Esophagus squamous epithelium (tissue), 5 donors: ENCODE measurements at places on chromosomes 7 and 10. TPM values are rescaled to one million over a fixed set of nuclear protein-coding genes. Genes with fewer than 3 reads are reported as not detected.

DNA sequence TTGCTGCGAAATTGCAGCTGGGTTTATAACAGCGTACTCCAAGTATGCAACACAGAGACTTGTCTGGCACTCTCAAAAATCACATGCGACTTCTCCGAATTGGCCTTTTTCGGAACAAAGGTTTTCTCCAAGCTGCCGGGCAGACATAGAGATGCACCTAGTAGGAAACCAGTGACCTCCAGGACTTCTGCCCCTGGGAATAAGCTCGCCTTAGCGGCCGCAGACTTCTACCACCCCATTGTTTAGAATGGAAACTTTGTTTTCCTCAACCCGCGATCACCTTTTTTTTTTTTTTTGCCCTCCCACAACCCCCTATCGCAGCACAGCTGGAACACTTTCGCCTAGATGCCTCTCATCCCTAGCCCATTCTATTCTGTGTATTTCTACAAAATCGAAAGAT, 4.9 kb upstream of the HOXA10 start:
- no peak for DNase-seq

DNA sequence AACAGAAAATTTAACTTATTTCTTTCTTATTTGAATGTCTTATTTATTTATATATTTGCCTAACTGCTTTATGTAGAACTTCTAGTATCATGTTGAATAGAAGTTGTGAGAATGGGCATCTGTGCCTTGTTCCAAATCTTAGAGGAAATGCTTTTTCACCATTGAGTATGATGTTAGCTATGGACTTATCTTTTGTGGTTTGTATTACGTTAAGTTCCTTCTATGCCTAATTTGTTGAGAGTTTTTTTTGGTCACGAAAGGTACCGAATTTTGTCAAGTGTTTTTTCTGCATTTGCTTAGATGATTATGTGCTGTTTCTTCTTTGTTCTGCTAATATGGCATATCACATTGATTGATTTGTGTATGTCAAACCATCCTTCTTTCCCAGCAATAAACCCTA, 161.0 kb upstream of the TRIM24 start:
- DNase-seq, result no peak

GRCh38 chr10:92011560-92012214, 88.1 kb downstream of the BTAF1 start:
- no peak for DNase-seq

DNA sequence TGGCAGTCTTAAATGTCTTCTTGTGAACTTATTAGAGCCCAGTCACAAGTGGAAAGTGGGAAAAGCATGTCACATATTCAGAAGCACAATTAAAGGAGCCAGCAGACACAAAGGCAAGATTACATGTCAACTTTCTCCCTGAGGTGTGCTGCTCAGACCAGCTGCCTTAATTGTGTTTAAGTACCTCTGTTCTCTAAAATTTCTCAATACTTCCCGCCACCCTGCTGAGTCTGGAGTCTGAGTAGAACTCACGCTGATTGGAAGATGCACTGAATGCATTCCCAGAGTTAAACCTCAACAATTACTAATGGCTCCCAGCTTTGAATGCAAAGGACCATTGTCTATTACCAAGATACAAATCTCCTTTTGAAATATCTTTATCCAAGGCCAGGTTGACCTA, 166.4 kb upstream of the COBL start:
- DNase-seq, result no peak

The CPA5 gene
- not detected for total RNA-seq

DNA sequence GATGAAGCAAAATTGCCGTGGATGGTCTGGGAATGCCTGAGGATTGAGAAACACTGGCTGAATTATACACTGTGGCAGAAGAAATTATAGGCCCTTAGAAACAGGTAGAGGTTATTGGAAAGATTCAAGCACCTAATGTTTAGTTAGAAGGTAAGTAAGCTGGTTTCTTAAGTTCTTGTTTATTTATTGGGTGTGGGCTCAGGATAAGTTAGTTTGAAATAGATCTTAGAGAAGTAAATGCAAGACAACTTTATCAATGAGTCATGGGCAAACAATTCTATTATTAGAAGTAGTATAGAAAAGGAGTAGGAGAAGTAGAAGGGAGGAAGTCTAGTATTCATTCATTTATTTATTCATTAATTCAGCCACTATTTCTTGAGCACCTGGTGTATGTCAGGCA, 96.5 kb downstream of the KAT6B start:
- DNase-seq, result no peak

DNA sequence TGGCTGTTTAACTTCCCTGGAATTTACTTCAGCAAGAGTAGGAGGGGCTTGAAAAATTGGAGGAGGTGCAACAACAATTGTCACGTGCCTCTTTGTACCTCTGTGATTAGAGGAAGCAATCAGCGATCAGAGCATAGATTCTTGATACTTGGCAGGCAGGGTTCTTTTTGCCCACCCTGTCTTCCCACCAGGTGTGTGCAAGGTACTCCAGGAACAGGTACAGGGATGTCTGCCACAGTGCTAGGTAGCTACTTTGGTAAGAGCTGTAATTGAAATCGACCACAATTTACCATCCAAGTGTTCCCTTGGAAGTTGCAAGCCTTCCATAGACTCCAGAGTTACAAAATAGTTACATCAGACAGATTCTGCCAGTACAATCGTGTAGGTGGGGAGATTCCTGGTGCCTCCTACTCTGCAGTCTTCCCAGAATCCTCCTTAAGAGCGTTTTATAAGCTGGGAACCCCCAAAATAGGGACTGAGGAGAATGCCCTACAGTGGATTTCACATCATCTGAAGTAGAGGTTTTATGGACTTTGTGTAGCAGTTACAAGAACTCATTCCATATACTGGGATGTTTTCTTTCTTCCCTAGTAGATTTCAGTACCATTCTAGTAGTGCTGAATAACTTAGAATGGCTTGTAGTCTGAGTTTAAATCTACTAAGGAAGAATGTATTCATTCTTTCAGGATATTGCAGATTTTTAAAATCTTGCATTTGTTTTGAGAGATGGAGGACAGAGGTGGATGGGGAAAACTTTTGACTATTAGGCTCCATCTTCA, 101.9 kb downstream of the EXOC4 start:
- DNase-seq, result no peak

DNA sequence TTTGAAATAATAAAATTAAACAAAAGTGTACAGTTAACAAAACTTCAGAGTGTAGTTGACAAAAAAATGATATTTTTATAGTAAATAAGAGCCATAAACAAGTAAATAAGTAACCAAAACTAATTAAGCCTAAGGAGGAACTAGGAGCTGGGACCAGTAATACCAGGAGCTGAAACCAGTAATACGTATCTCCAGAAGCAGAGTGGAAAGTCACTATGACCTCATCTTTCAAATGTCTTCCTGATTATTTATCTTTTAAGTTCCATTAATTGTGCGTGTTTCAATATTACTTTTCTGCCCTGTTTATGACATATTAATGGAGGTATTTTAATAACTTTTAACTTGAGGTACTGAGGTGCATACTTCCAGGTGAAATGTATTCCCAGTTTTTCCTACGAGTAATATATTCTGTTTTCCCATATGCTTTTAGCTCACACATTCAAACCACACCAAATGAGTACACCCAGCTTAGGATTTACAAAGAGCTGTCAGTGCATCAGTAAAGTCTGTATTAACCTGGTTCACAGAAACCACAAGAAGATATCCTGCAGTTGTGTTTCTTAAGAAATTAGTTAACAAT, 283.7 kb upstream of the HGF start:
- no peak for DNase-seq

- DNase-seq, result no peak
These were observed 15.3 kb downstream of the OGDH start for GRCh38 chr7:44621750-44622103.

DNA sequence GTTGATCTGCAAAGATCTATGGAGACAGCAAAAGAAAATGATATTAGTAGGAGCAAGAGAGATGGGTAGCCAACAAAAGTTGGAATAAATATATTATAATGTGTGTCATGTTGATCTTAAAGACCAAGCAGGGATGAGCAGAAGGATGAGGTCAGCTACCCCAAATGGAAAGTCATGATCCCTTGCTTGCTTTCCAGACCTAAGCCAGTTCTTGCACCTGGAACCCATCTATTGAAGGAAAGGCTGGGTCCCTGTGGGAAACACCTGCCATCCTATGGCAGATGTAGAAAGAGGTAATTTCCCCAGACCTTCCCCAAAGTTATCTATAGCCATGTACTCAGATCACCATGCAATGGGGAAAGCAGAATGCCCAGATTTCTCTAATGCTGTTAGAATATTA, 52.5 kb downstream of the LYZL2 start:
- no peak for DNase-seq

The GIMAP1 gene
- total RNA-seq, result 9.3 TPM

The MYH16 gene
- total RNA-seq, result not detected

The PARD3 gene
- 79.9 TPM for total RNA-seq

The DYDC2 gene
- total RNA-seq, result not detected

The COL13A1 gene
- total RNA-seq, result 2.0 TPM

- DNase-seq, result no peak
These were observed 129.2 kb downstream of the CD36 start for GRCh38 chr7:80767654-80768053.

The ZNF117 gene
- total RNA-seq, result 17.3 TPM

The UPK3B gene
- total RNA-seq, result 34.3 TPM

- DNase-seq, result no peak
These were observed 171.9 kb downstream of the ARID5B start for GRCh38 chr10:62073429-62073828.

The KIF11 gene
- 7.4 TPM for total RNA-seq

- DNase-seq, result no peak
These were observed 8.2 kb downstream of the YME1L1 start for GRCh38 chr10:27145937-27146336.

- no peak for DNase-seq
These were observed 4.1 kb upstream of the PRSS1 start for GRCh38 chr7:142745091-142745635.

GRCh38 chr10:30055226-30055662, 4.1 kb downstream of the JCAD start:
- DNase-seq, result no peak

The ELN gene
- total RNA-seq, result 8.9 TPM

- no peak for DNase-seq
These were observed 13.4 kb upstream of the PRF1 start for GRCh38 chr10:70615784-70616522.

GRCh38 chr10:59126261-59126660, 50.2 kb upstream of the PHYHIPL start:
- DNase-seq, result no peak

The OPN1SW gene
- total RNA-seq, result not detected

- no peak for DNase-seq
These were observed 23.1 kb downstream of the KIF5B start for GRCh38 chr10:32033171-32033570.

DNA sequence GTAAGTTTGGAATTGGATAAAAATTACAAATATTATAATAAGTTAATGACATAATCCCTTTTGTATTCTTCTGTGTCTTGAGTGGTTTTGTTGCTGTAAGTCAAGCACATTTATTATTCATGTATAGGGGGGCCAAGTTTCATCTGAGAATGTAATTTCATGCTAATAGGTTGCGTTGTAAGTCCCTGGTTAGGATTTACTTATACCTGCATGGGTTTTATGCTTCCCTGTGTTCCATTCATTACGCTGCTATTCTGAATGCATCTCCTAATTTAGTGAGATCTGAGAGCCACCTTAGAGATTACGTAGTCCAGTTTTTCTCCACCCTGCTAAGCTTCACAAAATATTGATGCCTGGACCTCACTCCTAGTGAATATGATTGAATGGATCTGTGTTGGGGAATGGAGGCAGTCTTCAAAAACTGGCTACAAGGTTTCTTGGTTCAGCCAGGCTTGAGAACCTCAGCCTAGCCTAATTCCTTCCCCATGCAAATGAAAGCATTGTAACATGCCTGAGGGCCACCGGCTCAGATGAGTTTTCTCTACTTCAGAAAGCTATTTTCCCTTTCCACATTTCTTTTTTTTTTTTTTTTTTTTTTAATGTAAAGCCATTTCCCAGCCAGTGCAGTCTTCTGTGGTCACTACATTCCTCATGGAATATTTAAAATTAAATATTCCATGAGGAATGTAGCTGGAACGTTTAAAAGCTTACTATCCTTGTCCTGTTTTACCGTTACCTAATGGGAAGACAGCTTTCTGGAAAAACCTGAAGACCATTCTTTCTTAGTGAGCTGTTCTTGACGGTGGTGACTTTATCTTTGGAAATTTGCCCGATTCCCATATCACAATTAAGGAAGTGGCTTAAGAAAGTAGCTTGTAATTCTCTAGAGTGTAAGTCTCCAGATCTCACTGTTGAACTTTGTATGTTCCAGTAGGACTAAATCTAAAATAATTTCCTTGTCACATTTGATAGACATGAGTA, 16.0 kb downstream of the PAPSS2 start:
- DNase-seq, result no peak

DNA sequence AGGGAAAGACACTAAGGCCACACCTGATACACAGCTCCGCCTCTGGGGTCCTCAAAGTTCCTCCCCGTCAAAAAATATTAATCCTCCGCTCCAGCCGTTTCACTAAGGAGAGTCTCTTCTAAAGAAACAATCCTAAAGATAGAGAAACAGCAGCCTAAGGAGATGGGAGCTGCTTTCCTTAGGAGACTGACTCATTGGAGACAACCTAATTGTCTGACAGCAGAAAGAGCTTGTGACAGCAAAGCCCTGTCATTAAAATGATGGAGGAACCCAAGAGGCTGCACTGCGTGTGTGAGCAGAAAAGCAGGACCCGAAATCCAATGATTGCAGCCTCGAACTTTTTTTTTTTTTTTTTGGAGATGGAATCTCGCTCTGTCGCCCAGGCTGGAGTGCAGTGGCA, 44.0 kb upstream of the TNRC18 start:
- DNase-seq, result no peak

GRCh38 chr7:132458729-132459128, 117.5 kb downstream of the PLXNA4 start:
- DNase-seq, result no peak

DNA sequence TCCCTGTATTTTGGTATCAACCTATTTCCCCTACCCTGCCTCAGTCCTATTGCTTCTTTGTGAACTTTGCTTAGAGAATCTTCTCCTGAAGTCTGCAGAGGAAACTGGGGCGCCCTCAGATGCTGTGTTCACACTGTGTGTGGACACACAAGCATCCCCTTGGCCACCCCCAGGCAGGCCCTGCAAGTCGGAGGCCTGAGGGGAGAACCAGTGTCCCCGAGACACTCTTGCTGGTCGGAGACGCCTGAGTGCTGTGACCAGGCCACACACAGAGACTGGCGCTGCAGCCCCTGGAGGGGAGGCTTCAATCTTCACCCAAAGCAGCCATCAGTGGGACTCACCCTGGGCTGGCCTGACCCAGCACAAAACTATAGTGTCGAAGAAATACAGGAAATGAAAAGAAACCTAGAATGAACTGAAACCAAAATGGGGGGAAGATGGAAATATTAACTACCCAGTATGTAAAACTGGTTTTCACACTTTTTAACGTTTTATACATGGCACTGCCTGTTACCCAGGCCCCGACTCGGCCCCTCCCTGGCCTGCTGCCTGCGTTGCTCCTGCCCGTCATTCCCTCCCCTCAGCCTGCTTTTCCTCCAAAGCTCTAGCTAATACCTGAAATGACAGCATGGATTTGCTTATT, 48.4 kb upstream of the FAM20C start:
- DNase-seq, result no peak

GRCh38 chr10:120005207-120006201, 113.0 kb downstream of the SEC23IP start:
- no peak for DNase-seq
